Stimulated activated CD8-positive, alpha-beta memory T cell treated with anti-CD3 and anti-CD28 coated beads, Interleukin-4, amount 100 ng/mL, for 1 hour (primary cell): ENCODE measurements at places on chromosomes 6 and 20.
A peak's percentile ranks its signal among the peaks of the same experiment; 100 is the strongest.

GRCh38 chr6:30902709-30903108 is 5.3 kb upstream of the GTF2H4 start:
- no peak for DNase-seq

DNA sequence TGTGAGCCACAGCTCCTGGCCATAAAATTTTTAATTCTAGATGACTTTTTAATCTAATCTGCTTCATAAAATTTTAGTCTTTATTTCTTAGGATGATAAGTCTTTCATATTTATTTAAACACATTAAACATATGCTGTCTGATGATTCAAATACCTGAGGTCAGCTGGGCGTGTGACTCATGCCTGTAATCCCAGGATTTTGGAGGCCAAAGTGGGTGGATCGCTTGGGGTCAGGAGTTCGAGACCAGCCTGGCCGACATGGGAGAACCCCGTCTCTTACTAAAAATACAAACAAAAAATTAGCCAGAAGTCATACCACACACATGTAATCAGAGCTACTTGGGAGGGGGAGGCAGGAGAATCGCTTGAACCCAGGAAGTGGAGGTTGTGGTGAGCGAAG is 53.1 kb downstream of the RBM24 start:
- no peak for DNase-seq

DNA sequence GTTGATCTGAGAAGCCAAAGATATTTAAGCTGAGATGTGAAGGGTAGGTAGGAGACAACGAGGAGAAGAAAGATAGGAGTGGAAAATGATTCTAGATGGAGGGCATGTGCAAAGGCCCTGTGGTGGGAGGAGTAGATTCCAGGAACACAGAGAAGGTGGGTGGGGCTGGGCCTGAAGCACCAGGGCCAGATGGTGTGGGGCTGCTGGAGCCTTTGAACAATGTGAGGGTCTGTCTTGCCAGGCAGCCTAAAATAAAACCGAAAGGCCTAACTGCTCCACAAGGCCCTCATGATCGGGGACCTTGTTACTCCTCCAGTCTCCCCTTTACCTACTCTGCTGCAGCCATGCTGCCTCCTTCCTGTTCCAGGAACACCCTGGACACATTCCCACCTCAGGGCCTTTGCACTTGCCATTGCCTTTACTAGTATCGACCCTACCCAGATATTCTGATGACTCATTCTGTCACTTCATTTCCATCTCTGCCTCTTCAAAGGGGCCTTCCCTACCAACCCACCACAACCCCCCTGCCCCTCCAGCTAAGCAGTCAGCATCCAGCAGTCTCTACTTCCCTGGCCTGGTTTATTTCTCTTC is 20.0 kb downstream of the FAM110A start:
- no peak for DNase-seq

- no peak for DNase-seq
These were observed 282.1 kb upstream of the BMP2 start for GRCh38 chr20:6485351-6485750.

- DNase-seq, result no peak
These were observed 50.0 kb downstream of the FKBP5 start for GRCh38 chr6:35638679-35639078.

- DNase-seq, result no peak
These were observed 94.8 kb downstream of the MYLK4 start for GRCh38 chr6:2655844-2656433.

DNA sequence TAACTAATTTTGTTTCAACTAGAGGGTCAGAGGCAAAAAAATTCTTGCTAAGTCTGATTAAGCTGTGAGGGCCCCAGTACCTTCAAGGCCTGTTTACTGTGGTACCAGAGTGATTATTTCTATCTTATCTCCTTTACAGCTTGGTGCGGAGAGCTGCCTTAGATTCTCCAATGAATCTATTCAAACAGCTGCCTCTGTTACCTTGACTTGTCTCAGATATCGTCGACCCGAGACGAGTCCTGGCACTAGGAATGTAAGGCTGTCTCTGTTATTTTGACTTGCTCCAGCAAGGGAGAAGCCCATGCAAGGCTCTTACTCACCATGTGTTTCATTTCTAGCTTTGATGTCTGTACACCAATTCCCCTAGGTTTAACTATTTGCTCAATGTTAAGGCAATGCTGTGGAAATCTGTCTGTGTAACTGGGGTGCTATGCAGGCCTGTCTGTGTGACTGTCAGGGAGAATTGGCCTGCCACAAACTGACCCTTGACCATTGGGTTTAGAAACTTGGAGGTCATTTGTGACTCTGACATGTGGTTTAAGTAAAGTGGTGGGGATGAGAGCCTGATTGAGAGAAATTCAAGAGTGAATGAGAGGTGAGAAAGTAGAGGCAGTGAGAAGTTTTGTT is 10.4 kb upstream of the FKBPL start:
- DNase-seq, result no peak

DNA sequence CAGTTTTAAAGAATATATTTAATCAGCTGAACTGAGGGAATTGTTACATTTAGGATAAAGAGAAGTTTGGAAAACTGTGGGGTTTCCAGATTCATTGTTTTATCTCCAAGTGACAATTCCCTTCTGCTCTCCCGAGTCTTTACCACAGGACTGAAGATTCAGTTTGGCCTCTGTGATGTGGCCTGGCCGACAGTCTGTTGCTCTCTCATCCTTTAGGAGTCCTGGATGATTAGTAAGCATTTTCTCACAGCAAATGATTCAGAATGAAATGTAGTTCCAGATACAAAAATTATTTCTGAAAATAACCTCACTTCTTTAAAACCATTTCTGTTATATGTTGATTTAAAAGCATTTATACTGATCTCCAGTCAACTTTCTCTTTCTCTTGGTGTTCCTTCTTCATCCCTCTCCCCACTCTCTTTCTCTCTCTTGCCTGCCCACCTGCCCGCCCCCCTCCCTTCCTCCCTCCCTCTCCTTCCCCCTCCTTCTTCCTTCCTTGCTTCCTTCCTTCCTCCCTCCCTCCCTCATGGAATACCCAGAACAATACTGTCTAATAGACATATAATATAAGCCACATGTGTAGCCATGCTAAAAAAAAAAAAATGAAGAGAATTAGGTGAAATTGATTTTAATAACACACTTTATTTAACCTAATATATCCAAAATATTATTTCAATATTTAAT is 254.9 kb downstream of the PRL start:
- DNase-seq, result no peak

GRCh38 chr6:158926414-158926813 is 73.6 kb downstream of the RSPH3 start:
- DNase-seq, result no peak

DNA sequence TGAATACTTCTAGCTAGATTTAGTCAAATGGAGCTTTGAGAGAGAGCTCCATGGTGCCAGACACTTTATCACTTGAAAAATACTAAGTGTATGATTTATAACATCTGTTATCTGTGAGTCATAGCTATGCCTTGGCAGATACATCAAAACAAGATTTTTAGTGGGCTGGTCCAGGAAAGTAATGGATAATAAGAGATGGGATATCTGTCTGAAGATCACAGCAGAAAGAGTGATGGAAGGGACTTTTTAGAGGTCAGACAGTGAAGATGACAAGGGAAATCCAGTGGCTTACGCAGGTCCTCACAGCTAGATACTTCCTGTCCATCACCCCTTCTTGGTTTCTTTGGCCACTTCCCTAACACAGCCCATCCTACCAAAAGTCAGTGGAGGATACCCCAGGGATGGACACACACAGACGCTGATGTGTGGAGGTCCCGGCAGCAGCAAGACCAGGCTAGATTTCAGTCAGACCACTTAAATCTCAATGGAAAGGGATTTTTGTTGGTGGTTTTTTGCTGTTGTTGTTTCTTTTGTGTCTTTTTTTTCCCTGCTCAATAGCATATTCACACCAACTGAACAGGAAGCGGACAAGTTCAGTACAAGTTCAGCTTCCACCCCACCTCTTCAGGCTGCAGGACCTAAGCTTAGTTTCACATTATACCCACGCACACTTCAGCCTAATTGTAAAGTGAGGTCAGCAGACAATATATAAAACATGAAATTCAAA is 209.3 kb downstream of the ALDH8A1 start:
- DNase-seq, result no peak

GRCh38 chr6:140779341-140779740 is 1353.4 kb upstream of the GJE1 start:
- DNase-seq, result no peak

GRCh38 chr6:107625264-107625663 is 135.3 kb downstream of the SOBP start:
- no peak for DNase-seq

DNA sequence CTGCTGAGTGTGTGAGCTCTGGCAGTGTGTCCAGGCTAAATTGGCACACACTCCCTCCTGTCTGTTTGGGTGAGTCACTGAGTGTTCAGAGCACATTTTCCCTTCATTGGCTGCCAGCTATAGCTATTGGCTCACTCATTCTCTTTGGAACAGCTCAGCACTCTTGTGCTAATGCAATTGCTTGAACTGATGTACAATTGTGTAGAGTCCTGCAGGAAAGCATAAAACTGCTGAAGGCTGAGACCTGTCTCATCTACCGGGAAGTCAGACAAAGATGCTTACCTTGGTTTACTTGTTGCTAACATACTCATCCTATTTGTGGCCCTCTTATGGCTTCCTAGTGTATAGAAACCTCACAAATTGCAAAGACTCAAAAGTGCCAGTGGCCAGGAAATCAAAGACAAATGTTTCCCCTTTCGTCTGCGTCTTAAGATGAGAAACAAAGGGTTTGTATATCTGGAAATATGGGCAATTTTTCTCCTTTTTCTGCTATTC is 351.0 kb downstream of the BCKDHB start:
- no peak for DNase-seq

DNA sequence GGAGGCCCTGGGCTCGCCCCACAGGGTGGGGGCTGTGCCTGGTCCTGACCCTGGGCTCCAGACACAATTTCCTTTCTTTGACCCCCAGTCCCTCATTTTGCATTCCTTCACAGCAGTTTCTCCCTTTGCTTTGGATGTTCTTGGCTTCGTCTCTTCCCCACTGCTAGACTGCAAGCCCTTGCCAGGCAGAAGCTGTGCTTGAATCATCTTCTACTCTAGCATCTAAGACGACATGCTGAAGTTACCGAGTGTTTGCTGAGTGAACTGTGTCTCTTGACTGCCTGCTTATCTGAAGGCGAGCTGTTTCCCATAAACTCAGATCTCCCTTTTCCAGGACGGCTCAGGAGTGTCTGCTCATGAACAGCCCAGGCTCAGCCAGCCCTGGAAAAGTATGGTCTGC is 14.3 kb upstream of the SYNDIG1 start:
- DNase-seq, result no peak

GRCh38 chr6:32148289-32149091 is 3.2 kb downstream of the PRRT1 start:
- DNase-seq, result peak; percentile 36

DNA sequence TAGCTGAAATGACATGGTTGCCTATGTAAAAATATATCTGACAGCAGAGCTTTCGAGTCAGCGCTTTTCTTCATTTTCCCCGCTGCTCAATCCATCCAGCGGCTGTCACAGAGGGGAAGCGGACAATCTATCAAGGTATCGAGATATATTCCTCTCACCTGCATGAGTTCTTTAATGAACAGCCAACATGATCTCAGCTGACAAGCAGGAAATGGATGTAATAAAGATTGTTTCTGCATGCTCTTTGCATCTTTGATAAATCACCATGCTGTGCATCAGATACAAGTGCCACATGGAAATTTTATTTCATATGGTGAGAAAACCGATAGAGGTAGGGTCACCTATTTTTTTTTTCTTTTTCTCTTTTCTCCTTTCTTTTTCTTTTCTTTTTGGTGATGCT is 602.3 kb upstream of the MMS22L start:
- DNase-seq, result no peak

- no peak for DNase-seq
These were observed 104.9 kb upstream of the SYNDIG1 start for GRCh38 chr20:24364482-24364881.

DNA sequence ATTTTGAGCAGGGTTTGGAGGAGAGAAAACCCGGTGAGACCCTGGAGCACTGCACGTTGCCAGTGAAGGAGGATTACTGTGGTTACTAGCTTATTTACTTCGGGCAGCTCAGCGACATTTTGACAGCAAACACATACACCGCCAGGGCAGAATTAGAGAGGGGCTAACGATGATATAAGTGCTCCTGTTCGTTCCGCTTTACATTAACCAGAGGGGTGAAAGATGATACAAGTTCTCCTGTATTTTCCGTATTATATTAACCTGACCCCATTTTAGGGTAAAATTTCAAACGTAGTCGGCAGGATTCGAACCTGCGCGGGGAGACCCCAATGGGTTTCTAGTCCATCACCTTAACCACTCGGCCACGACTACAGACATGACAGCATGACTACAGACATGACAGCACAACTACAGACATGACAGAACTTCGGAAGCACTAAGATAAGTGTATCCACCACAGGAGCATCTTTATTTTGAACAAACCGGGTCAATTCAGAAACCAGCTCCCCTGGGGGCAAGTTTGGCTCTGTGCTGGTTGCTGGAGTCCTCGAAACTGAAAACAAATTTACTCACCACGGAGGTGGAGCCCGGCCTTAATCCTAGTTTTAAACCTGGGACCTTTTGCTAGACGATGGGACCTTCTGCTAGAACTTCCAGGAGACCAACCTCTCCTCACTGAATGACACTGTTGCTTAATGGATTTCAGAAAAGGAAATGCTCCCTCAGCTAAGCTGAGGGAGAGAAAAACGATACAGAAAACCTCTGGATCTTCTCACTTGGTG is 80.4 kb upstream of the ZNF184 start:
- no peak for DNase-seq

- no peak for DNase-seq
These were observed 48.4 kb upstream of the ZBTB24 start for GRCh38 chr6:109531446-109531845.

GRCh38 chr6:80006541-80006940 is 2.1 kb downstream of the TTK start:
- no peak for DNase-seq

DNA sequence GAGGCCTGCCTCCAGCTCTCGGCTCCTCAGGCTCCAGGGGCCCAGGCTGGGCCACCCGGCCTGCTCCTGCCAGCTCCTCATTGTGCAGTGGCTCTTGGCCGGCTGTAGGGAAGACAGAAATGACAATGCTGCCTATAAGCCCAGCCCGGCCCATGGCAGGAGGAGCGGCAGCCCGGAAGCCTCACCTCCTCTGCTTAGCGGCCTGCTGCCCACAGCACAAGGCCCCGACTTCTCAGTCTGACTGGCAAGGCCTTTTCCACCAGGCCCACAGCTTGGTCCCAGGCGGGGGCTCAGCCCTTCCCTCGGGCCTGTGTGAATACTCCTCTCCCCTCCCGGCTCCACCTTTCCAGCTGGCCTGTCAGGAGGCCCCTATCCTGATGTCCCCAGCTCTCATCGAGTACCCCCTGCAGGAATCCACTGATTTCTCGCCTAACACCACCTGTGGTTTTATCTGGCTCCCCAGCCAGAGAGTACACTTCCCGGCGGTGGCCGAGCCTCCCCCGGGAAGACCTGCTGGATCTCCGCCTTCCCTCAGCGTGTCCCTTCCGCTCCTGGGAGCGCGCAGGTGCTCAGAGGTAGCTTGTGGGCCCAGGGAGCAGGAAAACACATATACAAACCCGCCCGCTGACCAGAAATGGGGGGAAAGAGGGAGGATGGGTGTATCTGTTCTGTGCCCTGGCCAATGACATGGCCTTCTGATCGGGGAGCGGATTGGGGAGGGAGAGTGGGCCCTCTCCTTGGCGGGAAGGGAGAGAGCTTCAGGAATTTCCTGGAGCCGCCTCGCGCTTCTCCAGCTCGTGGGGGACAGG is 963 bp downstream of the DDRGK1 start:
- no peak for DNase-seq

- no peak for DNase-seq
These were observed 67.8 kb downstream of the SYTL3 start for GRCh38 chr6:158717341-158718330.

GRCh38 chr6:92647630-92648029 is 771.7 kb downstream of the EPHA7 start:
- DNase-seq, result no peak

- DNase-seq, result no peak
These were observed 876.1 kb upstream of the ADGRB3 start for GRCh38 chr6:67759001-67759400.
